ENCODE measurements at places on chromosomes 1 and 21. TPM values are rescaled to one million over a fixed set of nuclear protein-coding genes. Genes with fewer than 3 reads are reported as not detected.

DNA sequence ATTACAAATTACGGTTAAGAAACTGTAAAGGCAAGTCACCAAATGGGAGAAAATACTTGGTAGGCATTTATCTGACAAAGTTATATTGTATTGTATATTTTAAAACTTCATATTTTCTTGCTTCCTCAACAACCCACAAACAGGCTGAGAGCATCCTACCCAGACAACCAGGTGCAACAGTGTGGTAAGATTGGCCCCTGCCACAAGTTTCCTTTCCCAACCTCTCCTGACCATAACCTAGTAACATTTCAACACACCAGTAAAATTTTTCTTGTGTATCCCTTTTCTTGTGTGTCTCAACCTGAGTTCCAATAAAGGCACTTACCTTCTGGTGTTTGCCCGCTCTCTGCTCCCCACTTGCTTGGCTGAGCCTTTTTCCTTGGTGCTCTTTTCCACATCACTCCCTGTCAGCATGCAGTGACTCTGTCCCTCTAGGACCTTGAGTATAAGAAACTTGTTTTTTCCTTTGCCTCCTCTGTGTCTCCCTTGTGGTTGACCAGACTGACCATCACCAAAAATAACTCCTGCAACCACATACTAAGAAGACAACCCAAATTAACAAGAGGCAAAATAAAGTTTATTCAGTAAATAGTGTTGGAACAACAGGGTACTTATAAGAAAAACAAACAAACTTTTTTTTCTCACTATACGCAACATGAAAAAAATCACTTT, 40.9 kb downstream of the FCRL3 start:
- no peaks in the 10 kb centered on the region for H3K27me3 ChIP-seq
- no peaks in the 10 kb centered on the region for H3K4me1 ChIP-seq
- no peaks in the 10 kb centered on the region for H3K36me3 ChIP-seq
- no peak for DNase-seq
- H3K4me3 ChIP-seq: no peak overlapping the region

DNA sequence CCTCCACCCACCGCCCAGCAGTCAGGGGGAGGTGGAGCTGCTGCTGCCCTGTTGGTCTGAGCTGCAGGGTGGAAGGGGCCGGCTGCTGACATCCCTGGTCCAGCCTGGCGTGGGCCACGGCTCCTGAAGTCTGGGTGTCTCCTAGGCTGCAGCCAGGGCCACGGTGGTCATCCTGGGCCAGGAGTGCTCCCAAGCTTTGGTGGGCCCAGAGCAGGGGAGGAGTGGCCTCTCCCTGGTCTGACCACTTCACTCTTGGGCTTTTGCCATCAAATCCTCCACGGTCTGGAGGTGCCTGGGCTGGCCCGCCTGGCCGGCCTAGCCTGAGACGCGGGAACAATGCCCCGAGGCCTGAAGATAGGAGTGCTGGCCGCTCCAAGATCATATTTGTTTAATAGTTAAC, 5.8 kb downstream of the PRDM16 start:
- no peak for DNase-seq
- H3K27ac ChIP-seq: no peak overlapping the region
- no peaks in the 10 kb centered on the region for H3K4me1 ChIP-seq
- H3K36me3 ChIP-seq: no peaks in the 10 kb centered on the region

- H3K36me3 ChIP-seq: no peaks in the 10 kb centered on the region
- no peak for DNase-seq
- H3K27ac ChIP-seq: peak overlapping the region; percentile 42
- H3K27me3 ChIP-seq: no peaks in the 10 kb centered on the region
Observed at GRCh38 chr1:167305059-167305705, 84.5 kb downstream of the POU2F1 start.

DNA sequence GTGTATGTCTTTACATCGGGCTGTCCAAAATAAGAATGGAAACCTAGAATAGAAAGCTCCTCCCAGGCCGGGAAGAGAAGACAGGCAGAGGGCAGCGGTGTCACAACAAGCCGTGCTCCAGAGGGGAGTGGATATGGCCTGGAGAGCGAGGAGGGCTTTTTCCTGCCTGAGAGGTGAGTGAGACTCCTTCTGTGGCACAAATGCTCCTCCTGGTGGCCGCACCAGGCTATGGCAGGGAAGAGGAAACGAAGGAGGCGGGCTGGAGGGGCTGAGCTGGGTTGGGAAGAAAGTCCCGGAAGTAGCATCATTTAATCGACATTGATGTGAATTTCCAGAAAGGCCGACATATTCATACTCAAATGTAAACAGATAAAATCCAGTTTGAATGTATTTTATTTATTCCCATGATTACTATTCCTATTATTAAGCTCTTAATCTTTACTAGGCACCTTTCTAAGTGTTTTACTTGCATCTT, 54.7 kb downstream of the MEF2D start:
- peaks cover 27% of the 10 kb centered on the region for H3K27me3 ChIP-seq
- no peak overlapping the region for H3K4me3 ChIP-seq
- H3K27ac ChIP-seq: no peak overlapping the region
- DNase-seq: peak; percentile 72

GRCh38 chr1:62274496-62275485, 44.4 kb downstream of the KANK4 start:
- no peaks in the 10 kb centered on the region for H3K4me1 ChIP-seq
- no peak overlapping the region for H3K4me3 ChIP-seq
- H3K27me3 ChIP-seq: no peaks in the 10 kb centered on the region

GRCh38 chr1:171869097-171869496, 27.8 kb downstream of the DNM3 start:
- H3K4me1 ChIP-seq: no peaks in the 10 kb centered on the region
- DNase-seq: no peak
- H3K27ac ChIP-seq: no peak overlapping the region
- H3K27me3 ChIP-seq: no peaks in the 10 kb centered on the region
- H3K36me3 ChIP-seq: no peaks in the 10 kb centered on the region

DNA sequence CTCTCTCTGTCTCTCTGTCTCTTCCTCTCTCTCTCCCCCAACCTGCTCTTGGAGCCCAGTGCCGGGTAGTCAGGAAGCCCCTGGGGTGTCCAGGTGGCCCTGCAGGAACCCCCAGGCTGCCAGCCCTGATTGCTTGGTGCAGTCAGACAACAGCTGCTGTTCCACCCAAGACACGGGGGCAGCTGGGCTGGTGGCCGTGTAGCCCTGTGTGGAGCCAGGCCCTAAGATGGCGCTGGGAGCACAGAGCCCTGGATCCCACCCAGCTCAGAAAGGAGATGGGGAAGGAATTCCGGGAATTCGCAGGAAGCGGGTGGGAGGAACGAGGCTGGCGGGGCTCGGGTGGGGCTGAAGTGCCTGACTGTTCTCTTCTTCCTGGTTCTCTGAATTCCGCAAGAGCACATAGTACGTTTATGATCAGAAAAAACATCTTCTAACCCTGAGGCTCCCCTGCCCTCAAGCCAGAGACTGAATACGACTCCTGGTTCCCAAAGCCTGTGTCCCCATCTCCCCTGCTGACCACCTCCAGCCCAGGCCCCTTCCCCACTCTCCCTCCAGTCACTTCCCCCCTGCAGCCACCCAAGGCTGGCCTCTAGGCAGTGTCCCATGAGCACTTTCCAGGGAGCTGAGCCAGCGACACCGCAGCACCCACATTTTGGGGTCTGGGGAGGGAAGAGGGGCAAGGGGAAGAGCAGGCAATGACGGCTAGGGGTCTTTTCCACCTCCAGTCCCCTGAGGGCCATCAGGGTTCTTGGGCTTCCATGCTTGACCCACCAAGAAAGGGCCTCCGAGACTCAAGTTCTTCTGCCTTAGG, 55.0 kb downstream of the WNT9A start:
- no peaks in the 10 kb centered on the region for H3K4me1 ChIP-seq
- no peak for DNase-seq
- no peak overlapping the region for H3K4me3 ChIP-seq
- no peaks in the 10 kb centered on the region for H3K36me3 ChIP-seq

DNA sequence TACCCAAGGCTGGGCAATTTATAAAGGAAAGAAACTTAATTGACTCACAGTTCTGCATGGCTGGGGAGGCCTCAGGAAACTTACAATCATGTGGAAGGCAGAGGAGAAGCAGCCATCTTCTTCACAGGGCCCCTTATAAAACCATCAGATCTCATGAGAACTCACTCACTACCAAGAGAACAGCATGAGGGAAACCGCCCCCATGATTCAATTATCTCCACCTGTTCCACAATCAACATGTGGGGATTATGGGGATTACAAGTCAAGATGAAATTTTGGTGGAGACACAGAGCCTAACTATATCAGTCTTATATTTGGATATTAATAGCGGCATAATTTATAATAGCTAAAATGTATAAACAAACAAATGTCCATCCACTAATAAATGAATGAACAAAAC, 1123.7 kb upstream of the NCAM2 start:
- H3K27ac ChIP-seq: no peak overlapping the region
- H3K4me1 ChIP-seq: no peaks in the 10 kb centered on the region
- no peaks in the 10 kb centered on the region for H3K36me3 ChIP-seq
- no peak for DNase-seq
- H3K27me3 ChIP-seq: no peaks in the 10 kb centered on the region

- no peak for DNase-seq
- no peaks in the 10 kb centered on the region for H3K36me3 ChIP-seq
- H3K4me1 ChIP-seq: peaks cover 7% of the 10 kb centered on the region
Observed at GRCh38 chr1:57064379-57065140, 98.7 kb upstream of the C8B start.

DNA sequence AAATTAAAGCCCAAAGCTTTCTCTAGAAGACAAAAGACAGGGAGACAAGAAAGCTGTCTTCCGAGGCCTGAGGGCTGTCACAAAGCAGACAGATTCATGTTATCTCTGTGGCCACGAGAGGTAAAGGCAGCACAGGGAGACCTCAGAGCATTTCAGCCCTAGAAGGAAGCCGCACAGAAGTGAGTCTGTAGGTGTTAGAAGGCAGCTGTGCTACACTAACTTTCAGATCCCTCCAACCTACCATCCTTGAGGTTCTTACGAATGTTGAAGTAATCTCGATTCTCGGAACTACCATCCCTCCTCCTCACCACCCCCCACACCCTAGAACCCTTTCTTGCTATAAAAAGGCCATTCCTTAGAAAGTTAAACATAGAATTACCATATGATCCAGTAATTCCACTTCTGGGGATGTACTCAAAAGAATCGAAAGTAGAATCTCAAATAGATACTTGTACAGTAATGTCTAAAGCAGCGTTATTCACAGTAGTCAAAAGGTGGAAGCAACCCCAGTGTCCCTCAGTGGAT, 21.5 kb upstream of the LYST start:
- H3K4me3 ChIP-seq: no peak overlapping the region
- no peak overlapping the region for H3K27ac ChIP-seq
- peaks cover 4% of the 10 kb centered on the region for H3K4me1 ChIP-seq
- H3K36me3 ChIP-seq: no peaks in the 10 kb centered on the region

DNA sequence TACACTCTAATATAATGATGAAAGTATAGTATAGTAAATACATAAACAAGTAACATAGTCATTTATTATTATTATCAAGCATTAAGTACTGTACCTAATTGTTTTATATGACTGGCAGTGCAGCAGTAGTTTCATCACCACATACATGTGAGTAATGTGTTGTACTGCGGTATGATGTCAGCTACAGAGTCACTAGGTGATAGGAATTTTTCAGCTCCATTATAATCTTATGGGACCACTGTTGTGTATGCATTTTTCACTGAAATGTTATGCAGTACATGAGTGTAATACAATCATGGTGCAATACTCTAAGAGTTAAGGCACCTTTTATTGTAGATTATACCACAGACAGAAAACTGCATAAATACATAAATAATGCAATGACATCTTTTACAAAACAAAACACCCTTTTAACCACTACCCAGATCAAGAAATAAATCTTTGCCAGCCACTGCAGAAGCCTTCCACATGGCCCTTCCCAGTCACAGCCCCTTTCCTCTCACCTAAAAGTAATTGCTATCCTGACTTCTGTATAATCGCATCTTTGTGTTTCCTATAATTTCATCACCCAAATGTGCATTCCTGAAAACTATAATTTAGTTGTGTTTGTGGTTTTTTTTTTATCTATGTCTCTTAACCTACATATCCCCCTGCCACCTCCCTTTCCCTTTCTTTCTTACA, 16.3 kb downstream of the ABCD3 start:
- no peak overlapping the region for H3K27ac ChIP-seq
- peaks cover 13% of the 10 kb centered on the region for H3K4me1 ChIP-seq
- H3K36me3 ChIP-seq: no peaks in the 10 kb centered on the region
- no peak for DNase-seq
- H3K4me3 ChIP-seq: no peak overlapping the region

DNA sequence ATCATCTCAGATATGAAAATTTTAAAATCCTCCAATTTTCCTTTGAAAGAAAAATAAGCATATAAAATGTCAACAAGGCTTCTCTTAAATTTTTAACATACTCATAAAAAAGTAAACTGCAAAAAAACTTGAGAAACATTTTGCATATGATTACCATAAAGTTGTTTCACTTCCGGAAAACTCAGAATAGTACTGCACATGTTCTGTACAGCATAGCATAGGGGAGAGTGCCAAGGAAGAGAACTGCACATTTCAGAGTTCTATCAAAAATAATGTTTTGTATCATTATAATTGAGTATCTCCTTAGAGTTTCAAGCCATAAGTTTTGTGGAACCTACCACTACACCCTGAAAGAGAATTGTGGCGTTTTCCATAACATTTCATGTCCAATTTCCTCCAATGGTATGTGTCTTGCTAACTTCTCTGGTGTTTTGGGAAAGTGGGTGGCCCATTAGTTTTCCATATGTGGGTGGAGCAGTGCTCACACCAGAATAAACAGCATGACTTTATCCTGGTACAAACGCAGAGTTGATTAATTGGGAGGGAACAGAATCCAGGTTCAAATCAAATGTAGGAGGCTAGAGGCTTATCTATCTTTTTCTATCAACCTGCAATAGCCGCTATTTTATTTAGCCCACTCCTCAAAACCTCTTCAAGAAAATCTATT, 430.9 kb downstream of the LMO4 start:
- H3K36me3 ChIP-seq: no peaks in the 10 kb centered on the region
- no peak for DNase-seq
- H3K4me3 ChIP-seq: no peak overlapping the region
- H3K4me1 ChIP-seq: no peaks in the 10 kb centered on the region

- H3K4me3 ChIP-seq: no peak overlapping the region
- no peak for DNase-seq
- no peaks in the 10 kb centered on the region for H3K27me3 ChIP-seq
- no peaks in the 10 kb centered on the region for H3K4me1 ChIP-seq
Observed at GRCh38 chr1:90068611-90069280, 73.8 kb downstream of the ZNF326 start.

DNA sequence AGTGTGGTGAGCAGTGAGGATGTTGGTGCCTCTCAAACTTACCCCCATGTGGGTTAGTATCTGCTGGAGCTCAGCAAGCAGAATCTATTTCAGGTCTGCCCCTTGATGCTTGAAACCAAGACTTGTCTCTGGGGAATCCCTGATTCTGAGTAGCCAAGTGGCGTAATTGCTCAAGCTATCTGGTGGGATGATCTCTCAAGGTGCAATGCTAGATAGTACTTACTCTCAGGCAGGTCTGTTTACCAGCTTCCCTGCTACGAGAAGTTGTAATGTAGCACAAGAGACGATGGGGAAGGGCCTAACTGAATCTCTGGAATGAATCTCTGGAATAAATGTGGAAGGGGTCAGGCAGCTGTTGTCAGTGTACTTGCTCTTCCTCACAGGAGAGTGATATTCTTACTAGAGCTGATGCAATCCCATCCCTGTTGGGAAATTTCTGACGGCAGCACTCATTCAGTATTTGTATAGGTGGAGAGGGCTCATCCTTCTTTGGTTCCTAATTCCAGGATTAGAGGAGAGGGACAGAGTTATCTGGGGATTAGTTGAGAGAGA, 65.4 kb downstream of the MACF1 start:
- no peaks in the 10 kb centered on the region for H3K27me3 ChIP-seq
- H3K27ac ChIP-seq: peak overlapping the region; percentile 70
- H3K36me3 ChIP-seq: no peaks in the 10 kb centered on the region
- no peak overlapping the region for H3K4me3 ChIP-seq

Gene CLCNKB
- total RNA-seq: not detected

Gene PTGS2
- total RNA-seq: 0.58 TPM

Gene SPRR2G
- total RNA-seq: not detected

Gene ESRRG
- total RNA-seq: 18.7 TPM

Gene AMPD1
- total RNA-seq: 65.4 TPM

Gene TMOD4
- total RNA-seq: 315 TPM

Gene TNNT2
- total RNA-seq: 0.39 TPM

Gene KDF1
- 0.15 TPM for total RNA-seq

Gene CFHR3
- total RNA-seq: 1.5 TPM

All from gastrocnemius medialis (tissue), 4 donors.